ENCODE measurements at places on chromosomes 1 and 21.

- no peak for DNase-seq
Observed at GRCh38 chr1:214537219-214537618, 14.2 kb downstream of the PTPN14 start.

GRCh38 chr1:150168960-150169601 lies 19.4 kb downstream of the PLEKHO1 start:
- peak; percentile 9 for DNase-seq

DNA sequence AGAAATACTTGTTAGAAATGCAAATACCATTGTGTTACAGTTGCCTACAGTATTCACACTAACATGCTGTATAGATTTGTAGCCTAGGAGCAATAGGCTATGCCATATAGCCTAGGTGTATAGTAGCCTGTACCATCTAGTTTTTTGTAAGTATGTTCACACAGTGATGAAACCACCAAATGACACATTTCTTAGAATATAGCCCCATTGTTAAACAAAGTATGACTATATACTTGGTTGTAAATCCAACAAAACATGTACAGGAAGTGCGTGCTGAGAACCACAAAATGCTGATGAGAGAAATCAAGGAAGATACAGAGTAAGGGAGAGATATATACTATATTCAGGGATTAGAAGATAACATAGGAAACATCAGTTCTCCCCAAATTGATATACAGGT lies 92.2 kb downstream of the POU2F1 start:
- no peak for DNase-seq

DNA sequence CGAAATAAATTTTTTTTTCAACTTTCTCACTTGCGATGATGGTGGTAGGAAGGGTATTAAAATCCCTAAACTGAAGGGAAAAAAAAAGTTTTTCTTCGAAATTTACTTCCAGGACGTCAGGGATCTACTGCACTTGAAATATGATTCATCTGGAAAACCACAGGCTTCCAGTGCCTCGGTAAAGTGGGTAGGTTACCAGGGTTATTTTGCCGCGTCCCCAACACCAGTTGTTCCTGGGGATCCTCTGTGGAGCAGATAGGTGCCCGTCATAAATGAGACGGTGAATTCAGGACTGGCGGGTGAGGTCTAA lies 773 bp downstream of the RABIF start:
- DNase-seq, result no peak

- no peak for DNase-seq
Observed at GRCh38 chr1:44724955-44725698, 5.8 kb downstream of the RNU5D-1 start.

- no peak for DNase-seq
Observed at GRCh38 chr1:214645712-214646111, 42.7 kb downstream of the CENPF start.

DNA sequence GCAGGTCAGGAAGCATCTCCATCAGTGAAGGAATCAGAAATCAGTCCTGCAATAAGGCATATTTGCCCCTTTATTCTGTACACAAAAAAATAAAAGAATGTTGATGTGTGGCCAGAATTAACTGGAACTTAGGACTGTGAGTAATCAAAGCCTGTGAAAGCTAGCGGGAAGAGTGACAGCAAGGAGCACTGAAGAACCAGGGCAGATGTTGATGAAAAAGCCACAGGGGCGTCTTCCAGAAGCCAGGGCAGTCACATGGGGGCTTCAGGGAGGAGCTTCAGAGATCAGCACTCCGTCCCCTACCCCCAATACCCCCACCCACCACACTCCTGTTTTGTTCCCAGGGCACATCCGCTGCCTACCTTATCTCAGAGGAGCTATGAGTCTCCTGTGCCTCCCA lies 502.8 kb downstream of the AJAP1 start:
- DNase-seq, result no peak

DNA sequence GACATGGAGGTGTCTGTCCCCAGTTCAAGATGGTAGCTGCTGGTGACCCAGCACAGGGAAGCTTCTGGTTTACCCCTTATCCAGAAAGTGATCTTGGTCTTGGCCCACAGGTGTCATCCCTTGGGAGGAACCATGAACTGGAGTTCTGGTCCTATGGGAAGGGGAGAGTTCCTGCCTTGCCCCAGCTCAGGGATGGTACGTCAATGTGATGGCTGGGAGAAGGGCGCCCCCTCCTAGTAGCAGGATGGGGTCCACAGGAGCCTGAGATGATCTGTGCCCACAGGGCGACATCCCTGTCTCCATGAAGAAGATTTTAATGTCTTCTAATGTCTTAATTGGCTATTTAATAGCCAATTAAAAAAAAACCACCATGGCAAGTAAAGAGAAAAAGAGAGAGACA lies 249.8 kb downstream of the SIPA1L2 start:
- no peak for DNase-seq

DNA sequence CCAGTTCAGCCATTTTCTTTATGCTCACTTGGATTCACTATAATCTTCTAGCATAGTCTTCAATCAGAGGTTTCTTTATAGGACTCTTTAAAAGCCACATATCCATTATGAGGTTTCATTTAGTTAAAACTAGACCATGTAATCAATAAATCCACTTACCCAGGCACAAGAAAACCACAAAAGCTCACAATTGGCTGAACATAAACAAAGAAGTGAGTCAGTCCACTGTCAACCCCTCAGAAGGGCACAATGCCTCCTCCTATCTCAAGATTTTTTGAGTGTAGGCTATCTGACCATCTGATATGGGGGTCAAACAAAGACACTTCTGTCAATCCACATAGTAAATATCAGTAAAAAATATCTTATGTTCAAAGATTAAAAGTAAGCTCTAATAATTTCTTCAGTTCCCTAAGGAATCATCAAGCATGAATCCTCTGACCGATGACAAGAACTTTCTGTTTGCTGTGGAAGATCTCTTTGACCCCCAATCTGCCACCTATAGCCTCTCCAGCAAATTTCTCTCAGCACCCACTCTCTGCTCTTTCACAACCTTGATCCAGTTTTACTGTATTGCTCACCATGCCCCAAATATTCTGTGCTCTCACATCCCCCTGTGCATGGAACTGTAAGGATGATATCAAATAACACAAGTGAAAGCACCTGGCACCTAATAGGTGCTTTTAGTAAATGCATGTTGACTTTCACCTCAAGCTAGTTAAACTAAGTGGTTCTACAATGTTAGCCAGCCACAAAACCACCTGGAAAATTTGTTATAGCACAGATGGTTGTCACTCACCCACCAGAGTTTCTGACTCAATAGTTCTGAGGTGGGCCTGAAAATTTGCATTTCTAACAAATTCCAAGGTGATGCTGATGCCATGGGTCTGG lies 16.7 kb downstream of the RAB3B start:
- DNase-seq, result peak; percentile 87

DNA sequence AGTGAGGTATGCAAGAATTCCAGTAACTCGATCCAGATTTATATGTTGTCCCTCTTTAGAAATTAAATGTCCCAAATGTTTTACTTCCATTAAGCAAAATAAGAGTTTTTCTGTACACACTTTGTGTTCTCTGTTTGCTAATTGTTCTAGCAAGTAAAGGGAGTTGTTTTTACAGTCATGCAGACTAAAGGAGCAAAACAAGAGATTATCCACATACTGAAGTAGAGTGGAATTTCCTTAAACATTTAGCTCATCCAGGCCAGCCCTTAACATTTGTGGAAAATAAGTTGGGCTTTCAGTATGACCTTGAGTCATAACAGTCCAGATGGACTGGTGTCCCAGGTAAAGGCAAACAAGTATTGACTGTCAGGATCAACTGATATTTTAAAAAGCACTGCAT lies 44.1 kb upstream of the TINAGL1 start:
- DNase-seq, result no peak

DNA sequence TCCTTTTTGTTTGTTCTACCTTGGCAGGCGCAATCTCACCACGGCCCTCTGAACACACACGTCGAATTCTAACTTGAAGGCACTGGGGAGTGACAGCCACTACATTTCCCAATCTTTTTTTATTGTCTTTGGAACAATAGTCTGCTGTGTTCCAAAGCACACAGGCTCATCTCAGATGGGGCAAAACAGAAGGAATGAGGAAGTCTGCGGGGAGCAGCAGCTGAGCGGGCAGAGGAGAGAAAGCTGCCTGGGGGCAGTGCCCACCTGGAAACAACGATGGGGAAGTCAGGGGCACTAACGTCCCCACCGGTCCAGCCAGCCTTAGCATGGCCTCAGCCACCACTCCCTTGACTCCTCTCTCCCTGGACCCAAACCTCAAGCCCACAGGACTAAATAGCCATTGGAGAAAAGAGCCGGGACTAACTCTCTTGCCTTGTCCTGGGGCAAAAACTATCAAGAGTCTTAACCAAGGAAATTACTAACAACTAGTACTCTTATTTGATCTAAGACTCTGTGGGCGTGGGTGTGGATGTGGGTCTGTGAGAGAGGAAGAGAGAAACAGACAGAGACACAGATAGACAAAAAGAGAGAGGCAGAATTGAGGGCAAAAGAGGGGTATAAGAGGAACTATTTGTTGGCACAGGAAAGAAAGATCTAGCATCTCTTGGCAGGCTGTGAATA lies 34.2 kb downstream of the SYF2 start:
- no peak for DNase-seq

DNA sequence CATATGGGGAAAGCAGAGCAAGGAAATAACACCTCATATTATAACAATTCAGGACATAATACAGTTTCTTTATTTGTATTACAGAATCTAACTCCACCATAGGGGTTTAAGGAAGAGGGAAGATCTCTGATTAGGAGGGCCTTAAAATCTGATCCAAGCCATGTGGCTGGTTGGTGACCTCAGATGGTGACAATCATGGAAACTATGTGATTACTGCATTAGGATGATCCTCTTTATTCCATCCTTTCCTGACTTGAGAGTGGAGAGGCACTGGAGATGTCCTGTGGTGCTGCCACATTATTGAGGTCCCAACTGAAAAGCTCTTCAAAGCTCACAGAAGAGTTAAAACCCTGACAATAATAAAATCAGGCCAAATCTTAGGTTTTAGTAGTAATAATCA lies 168.1 kb upstream of the BEND5 start:
- DNase-seq, result no peak

DNA sequence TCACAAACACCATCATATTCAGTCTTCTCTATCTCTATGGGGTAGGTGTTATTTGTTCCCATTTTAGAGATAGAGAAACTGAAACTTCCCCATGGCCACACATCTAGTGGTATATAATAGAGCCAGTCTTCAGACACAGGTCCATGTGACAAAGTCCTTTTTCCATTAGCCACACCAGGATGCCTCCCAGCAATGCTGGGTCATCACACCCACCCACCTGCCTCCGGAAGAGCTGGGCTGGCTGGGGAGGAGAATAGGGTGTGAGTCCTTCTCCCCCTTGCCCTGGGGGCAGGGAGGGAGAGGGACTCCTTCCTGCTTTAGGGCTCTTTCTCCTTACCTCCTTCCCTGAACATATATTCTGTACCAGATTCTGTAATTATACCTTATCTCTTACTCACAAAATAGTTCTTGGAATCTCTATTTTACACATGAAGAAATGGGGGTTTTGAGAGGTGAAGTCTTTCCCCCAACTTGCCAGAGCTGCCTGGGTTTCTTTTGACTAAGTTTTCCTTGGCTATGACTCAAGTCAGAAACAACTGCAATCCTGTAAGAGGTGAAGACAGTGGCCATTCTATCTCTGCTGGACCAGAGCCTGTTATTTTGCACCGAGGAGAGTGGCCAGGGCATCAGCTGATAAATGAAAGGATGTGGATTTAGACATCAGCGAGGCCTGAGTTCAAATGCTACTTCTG lies 30.0 kb downstream of the SOX13 start:
- DNase-seq, result no peak

DNA sequence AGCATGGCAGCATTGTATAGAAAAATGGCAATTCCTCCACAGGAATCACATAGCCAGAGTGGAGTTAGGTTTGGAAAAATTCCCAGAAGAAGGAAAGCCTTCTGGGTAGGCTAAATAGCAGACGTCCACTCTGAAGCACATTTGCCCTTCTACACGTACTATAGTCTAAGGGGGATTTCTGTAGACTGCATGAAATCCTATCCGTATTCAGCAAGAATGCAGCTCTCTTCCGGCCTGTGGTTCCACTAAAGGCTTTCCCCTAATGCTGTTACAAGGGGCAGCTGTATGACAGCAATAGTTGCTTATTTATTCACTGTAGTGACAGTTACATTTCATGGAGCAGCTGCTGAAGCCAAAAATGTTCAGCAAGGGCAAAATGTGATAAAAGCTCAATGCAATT lies 263.6 kb downstream of the RWDD3 start:
- no peak for DNase-seq

DNA sequence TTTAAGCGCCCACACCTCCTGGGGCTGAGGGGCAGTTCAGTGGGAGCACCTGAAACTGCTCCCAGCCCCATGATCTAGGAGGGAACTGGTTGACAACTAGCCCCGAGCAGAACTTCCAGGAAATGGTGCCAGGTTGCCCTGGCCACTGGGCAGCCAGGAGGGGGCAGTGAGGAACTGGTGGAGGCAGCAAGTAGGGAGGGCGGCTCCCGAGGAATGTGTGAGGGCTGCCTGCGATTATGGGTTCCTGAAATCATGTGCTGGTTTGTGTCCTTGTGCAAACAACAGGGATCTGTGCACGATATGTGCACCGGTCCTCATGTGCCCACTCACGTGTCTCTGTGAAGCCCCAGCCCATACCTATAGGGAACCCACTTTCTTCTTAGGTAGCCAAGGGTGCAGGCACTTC lies 9.9 kb downstream of the GPR3 start:
- no peak for DNase-seq

DNA sequence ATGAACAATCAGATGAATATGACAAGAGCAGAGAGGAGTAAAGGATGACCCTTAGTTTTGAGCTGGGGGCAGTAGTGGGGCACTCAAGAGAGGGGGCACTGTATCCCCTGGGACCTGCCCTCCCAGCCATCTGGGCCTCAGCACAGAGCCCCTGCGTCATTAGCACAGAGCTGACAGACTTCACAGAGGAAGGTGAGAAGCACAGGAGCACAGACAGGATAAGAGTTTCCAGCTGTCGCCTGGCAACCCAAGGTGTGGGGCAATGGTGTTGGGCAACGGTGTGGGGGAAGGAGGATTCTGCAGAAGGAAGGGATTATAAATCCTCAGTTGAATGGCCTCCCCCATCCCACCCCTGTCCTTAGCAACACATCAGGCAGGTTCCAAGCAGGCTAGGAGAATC lies 30.2 kb downstream of the RAB3B start:
- DNase-seq, result peak; percentile 42

DNA sequence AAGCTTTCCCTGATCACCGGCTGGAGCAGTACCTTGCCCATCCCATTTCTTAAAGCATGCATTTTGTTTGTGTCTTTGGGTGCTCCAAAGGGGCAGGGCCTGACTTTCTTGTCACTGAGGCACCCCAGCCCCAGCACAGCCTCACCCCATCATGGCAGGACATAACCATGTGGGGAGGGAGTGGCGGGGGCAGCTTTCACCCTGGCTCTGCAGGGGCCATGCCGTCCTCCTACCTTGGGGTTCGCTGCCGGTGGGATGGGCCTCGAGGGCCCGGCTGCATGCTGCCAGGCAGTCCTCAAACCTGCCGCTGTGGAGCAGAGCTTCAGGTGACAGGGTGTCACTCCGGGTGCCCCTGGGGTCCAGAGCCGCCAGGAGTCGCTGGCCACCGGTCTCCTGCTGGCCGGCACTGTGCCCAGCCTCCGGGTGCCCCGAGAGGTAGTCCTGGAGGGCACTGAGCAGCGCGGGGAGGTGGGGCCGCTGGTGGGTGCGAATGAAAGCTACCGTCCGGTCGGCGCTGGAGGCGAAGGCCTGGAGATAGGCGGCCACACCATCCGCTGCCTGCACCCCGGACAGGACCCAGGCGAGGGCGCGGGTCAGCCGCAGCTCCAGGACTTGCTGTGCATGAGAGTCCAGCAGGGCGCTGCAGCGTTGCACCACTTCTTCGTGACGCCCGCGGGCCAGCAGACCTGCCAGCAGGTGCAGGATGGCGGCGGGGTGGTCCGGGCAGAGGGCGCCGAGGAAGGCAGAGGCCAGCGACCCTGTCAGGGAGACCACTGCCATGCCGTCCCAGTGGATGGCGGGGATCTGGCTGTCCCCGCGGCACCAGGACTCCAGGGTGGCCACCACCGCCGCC lies 1.5 kb downstream of the TTC34 start:
- no peak for DNase-seq
